ENCODE measurements at places on chromosomes 2 and 18. TPM values are rescaled to one million over a fixed set of nuclear protein-coding genes. Genes with fewer than 3 reads are reported as not detected.
A peak's percentile ranks its signal among the peaks of the same experiment; 100 is the strongest.

Gene ALLC
- not detected for total RNA-seq

Gene CRIM1
- 321 TPM for total RNA-seq

Gene TCF7L1
- 2.5 TPM for total RNA-seq

DNA sequence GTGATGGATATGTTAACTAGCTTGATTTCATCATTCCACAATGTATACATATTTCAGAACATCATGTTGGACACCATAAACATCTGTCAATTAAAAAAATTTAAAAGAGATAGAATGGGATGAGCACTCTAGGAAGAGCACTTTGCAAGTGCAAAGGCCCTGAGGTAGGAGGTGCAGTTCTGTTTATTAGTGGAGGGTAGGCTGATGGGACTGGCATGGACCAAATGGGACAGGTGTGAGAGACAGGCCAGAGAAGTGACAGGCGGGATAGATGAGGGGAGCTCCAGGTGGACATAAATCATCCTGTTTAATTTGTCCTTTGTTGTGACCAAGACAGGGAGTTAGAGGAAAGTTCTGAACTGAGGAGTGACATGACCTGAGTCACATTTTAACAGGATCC lies 477.9 kb downstream of the TSN start:
- no peak overlapping the region for H3K27ac ChIP-seq
- H3K36me3 ChIP-seq, result no peaks in the 10 kb centered on the region
- no peaks in the 10 kb centered on the region for H3K27me3 ChIP-seq

GRCh38 chr2:54763636-54764291 lies 40.3 kb downstream of the EML6 start:
- DNase-seq, result no peak
- no peaks in the 10 kb centered on the region for H3K4me1 ChIP-seq
- H3K36me3 ChIP-seq, result no peaks in the 10 kb centered on the region
- no peak overlapping the region for H3K4me3 ChIP-seq
- H3K27me3 ChIP-seq, result no peaks in the 10 kb centered on the region

GRCh38 chr18:489244-490023 lies 11.1 kb downstream of the COLEC12 start:
- DNase-seq, result no peak
- H3K27me3 ChIP-seq, result no peaks in the 10 kb centered on the region
- peaks cover 34% of the 10 kb centered on the region for H3K4me1 ChIP-seq
- peak overlapping the region; percentile 9 for H3K4me3 ChIP-seq
- H3K27ac ChIP-seq, result peak overlapping the region; percentile 70
- no peaks in the 10 kb centered on the region for H3K36me3 ChIP-seq

DNA sequence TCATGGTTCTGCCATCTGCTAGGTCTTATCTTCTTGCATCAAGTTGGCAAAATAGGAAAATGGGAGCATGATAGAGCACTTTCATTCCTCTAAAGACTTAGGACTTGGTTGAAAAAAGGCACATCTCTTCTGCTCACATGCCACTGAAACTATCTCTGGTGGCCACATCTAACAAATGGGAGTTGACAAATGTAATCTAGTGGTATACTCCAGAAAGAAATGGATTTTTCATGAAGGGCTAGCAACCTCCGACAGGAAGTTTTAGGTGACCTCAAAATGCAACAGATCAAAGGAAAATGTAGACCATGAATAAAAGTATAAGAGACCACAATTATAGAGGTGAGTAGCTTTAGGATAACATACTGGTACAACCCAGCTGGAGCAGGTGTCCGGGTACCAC lies 224.1 kb downstream of the SETBP1 start:
- no peaks in the 10 kb centered on the region for H3K4me1 ChIP-seq
- H3K27ac ChIP-seq, result no peak overlapping the region
- no peak for DNase-seq
- H3K36me3 ChIP-seq, result no peaks in the 10 kb centered on the region
- no peak overlapping the region for H3K4me3 ChIP-seq
- H3K27me3 ChIP-seq, result no peaks in the 10 kb centered on the region

Measured in osteoblast (primary cell).